ENCODE measurements at places on chromosomes 11 and 22.

DNA sequence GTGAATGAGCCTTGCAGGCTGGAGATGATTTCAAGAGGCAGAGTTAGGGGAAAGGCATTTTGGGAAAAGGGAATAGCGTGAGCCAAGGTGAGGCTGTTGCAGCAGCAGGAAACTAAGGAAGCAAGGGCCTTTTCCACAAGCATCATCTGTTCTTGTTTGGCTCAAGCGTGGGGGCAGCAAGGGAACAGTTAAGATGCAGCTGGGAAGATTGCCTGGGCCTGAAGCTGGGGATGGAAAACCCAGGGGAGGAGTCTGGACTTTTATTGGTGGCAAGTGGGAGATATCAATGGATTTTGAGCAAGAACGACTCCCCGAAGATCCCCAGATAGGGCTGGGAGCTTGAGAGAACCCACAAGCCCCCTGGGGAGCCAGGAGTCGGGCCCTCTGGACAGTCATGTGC lies 27.3 kb upstream of the PICK1 start:
- DNase-seq = no peak

- no peak for DNase-seq
Observed at GRCh38 chr11:118434553-118435289, 1.6 kb upstream of the KMT2A start.

DNA sequence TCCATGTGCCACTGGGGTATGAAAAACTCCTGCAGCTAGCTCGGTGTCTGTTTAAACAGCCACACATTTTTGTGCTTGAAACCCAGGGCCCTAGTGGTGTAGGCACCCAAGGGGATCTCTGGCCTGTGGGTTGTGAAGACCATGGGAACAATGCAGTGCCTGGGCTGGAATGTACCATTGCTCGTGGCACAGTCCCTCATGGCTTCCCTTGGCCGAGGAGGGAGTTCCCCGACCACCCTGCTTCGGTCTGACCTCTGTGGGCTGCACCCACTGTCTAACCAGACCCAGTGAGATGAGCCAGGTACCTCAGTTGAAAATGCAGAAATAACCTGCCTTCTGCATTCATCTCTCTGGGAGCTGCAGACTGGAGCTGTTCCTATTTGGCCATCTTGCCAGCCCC lies 214.0 kb downstream of the TRPC6 start:
- DNase-seq = no peak

GRCh38 chr11:32418836-32419235 lies 16.5 kb downstream of the WT1 start:
- no peak for DNase-seq

DNA sequence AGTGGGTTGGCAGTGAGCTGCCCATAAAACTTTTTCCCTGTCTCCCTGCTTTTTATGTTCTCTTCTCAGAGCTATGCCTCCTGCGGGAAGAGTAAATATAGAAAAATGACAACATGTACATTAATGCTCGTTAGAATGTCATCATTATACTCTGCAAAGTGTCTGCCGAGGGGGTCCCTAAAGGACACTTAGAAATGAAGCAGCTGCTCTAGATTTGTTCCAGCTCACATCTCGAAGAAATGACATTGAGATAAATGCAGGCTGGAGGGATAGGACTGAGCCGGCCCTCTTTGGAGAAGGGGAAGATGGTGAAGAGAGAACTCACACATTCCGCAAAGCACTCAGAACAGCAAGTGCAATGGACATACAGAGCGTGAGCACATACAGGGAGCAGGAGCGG lies 240.0 kb downstream of the NXPE2 start:
- no peak for DNase-seq

Measured in NCI-H1417 treated with DMSO at 0.1 percent for 48 hours (cell line).